ENCODE measurements at places on chromosomes 13 and 19.

- no peak for DNase-seq
These were observed 5.9 kb upstream of the CIRBP start for GRCh38 chr19:1263188-1263587.

GRCh38 chr13:73000027-73000674 is 58.7 kb upstream of the KLF5 start:
- DNase-seq: peak; percentile 35

DNA sequence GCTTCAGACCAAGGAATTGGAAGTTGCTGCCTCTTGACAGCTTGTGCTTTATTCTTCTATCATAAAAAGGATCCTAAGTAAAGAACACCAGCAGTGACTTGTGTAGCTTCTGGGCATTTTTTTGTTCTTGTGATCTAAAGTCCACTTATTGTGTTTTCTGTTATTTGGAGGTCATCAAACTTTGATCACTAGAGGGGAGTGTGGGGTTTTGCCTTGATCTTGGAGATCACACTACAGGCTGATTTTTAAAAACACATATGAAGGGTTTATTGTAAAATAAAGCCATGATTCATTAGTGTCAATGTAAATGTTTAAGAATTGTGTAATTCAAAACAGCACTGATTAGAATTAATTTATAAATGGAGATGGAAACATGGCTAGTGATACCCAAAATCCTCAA is 328.7 kb upstream of the EDNRB start:
- no peak for DNase-seq

GRCh38 chr13:42735010-42735409 is 46.4 kb upstream of the FAM216B start:
- DNase-seq: no peak

DNA sequence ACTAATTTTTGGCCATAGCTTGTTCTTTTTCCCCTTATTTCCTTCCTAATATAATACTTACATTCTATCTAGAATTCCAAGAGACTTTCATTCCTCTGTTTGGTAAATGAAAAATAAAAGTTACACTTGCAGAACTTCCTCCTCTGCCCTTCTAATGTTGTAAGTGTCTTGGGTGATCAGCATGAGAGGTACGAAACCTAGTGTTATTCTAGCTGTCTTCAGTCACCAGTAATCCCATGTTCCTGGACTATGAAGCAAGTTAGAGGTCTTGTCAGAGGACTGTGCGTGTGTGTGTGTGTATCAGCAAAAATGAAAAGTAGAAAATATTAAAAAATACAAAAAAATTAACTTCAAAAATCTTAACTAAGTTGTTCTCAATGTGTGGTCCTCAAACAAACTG is 307.0 kb downstream of the SPRY2 start:
- DNase-seq: no peak

DNA sequence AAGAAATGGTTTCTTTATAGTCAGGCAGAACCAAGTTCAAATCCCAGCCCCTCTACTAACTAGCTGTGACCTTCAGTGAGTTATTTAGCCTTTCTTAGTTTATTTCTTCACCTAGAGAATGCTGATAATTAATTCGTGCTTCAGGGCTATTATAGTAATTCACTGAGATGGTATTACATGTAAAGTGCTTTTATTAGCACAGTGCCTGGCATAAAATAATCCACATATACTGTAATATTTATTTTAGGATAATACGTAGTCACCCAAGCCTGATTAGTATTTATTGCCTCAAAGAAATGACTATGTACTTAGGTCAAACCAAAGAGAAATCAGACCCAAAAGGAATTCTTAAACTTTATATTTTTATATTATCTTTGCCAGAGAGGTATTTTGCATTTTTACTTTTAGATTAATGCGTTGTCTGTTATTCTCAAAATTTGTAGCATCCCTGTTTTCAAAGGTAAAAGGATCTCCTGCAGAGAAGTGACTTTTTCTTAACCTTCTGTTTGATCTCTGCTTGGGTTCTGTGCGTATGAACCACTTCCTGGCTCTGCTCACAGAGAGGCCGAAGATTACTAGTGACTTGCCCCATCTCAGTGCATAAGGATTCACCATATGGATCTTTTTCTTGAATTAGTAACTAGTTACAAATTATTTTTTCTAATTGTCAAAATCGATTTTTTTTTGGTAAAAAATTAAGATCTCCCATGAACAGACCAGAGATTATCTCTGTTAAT is 19.7 kb downstream of the UBAC2 start:
- DNase-seq: peak; percentile 65

DNA sequence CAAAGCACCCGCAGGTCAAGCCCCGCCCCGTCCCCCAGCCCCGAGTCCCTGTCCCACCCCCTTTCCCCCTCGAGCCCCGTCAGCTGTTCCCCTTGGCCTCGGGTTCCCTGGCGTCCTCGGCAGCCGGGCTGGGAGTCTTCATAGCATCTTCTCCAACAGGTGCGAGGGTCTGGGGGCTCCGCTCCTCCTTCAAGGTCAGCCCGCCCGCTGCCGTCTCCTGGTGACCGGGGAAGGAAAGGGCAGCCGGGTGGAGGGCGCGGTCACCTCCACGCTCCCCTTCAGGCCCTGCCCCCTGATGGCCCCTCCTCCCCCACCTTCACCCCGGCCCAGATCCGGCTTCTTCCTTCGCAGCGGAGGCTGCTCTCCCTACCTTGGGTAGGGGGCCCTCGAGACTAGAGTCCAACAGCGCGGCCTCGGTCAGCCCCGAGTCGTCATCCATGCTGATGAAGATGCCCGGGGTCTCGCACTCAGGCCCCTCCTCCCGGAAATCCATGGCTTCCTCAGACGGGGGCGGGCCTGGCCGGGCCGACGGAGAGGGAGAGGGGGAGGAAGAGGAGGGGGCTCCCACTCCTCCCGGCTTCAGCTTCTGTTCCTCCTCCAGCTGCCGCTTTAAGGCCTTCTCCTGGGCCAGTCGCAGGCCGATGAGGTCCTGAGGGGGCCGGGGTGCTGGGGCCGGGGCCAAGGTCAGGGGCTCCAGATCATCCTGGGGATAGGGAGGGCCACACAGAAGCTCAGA is 541 bp upstream of the RSPH6A start:
- DNase-seq: no peak

DNA sequence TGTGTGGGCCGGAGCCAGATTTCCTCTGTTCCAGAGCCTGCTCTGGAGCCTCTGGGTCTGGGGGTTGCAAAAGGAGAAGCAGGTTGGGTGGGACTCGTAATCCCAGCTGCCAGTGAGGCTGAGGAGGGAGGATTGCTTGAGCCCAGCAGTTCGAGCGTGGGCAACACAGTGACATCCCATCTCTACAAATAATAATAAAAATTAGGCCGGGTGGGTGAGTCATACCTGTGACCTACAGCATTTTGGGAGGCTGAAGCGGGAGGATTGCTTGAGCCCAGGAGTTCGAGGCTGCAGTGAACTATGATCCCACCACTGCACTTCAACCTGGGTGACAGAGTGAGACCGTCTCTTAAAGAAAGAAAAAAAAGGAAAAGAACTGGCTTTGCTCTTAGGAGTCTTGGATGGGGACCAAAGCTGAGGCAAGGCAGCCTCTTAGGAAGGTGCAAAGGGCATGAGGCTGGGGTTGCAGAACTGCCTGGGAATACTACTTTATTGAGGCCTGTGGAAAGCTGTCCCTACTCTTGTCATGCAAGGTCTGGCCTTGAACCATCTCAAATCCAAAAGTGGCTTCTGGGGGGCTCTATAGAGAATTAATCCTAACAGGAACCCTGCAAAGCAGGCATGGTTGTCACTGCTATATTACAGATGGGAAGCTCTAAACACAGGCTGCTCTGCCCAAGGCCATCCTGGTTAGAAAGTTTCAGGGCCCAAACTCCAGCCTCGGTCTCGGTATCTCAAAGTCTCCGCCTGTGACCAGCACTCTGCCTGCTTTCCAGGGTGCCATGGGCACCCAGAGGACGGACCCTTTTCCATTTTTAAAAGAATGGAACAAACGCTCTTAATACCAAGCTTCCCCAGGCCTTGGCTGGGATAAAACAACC is 880 bp upstream of the C19orf12 start:
- peak; percentile 14 for DNase-seq

- DNase-seq: no peak
These were observed 4.8 kb downstream of the SLC17A7 start for GRCh38 chr19:49436381-49437017.

DNA sequence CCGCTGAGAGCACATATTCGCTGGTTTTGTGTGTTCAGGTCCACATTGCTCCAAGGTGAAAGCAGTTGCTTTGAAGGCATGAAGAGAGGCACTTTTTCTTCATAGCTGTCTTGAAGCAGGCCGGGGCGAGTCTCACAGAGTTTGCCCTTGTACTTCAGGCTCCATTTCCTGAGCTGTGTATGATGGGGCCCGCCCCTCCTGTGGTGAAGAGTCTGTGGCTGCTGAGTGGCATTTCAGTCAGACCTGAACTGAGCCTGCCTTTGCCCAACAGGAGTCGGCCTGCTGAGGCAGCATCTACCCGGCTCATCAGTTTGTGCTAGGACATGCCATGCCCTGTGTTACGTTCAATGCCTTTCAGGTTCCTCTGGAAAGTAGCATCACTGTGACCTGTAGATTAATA is 44.4 kb upstream of the C1QTNF9 start:
- DNase-seq: no peak

Measured in choroid plexus epithelial cell (primary cell).